ENCODE measurements at places on chromosomes 16 and 17.

DNA sequence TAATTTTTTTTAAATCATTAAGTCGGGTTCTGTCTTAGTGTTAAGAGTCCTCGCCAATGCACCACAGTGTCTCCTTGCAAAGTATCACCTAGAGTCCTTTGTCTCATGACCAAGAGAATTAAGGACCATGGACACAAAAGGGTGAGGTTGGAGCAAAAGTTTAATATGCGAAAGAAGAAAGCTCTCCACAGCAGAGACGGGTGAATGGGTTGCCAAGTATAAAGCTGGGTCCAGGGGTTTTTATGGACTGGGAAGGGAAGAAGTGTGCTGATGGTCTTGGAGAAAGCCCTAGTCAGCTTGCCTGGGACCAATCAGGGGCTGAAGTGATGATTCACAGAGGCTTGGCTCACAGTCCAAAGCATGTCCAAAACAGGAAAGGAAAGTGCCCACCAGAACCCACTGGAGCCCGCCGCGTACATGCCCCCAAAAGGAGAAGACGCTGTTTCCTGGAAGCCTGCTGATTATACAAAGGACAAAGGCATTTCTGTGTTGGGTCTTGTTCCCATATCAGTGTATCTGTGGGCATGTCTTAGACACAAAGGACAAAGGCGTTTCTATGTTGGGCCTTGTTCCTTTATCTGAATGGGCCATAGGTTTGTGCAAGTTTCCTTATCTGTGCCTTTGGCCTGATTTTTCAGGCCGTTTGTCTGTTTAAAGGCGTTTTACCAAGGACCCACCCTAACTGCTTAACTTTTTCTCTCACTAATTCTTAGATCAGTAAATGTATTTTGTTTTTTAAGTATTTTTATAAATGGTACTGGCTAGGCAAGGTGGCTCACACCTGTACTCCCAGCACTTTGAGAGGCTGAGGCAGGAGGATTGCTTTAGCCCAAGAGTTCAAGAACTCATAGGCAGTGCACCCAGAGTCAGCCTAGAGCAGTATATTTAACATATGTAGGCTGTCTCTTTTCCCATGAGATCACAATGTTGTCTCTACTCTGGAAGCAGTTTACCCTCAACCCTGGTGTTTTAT, 28.7 kb upstream of the ATF7IP2 start:
- ATAC-seq: no peak

DNA sequence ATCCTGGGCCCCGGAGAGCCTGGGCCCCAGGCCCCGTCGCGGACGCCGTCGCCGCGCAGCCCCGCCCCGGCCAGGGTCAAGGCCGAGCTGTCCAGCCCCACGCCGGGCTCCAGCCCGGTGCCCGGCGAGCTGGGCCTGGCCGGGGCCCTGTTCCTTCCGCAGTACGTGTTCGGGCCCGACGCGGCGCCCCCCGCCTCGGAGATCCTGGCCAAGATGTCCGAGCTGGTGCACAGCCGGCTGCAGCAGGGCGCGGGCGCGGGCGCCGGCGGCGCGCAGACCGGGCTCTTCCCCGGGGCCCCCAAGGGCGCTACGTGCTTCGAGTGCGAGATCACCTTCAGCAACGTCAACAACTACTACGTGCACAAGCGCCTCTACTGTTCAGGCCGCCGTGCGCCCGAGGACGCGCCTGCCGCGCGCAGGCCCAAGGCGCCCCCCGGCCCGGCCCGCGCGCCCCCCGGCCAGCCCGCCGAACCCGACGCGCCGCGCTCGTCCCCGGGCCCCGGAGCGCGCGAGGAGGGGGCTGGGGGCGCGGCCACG, 36.8 kb upstream of the ZC3H18 start:
- ATAC-seq: no peak

GRCh38 chr17:40301315-40301714, 7.7 kb upstream of the RARA start:
- no peak for ATAC-seq

- ATAC-seq: peak; percentile 70
These were observed 12.7 kb downstream of the MRM3 start for GRCh38 chr17:794876-795275.

- ATAC-seq: no peak
These were observed 17.9 kb upstream of the GPT2 start for GRCh38 chr16:46866286-46866685.

DNA sequence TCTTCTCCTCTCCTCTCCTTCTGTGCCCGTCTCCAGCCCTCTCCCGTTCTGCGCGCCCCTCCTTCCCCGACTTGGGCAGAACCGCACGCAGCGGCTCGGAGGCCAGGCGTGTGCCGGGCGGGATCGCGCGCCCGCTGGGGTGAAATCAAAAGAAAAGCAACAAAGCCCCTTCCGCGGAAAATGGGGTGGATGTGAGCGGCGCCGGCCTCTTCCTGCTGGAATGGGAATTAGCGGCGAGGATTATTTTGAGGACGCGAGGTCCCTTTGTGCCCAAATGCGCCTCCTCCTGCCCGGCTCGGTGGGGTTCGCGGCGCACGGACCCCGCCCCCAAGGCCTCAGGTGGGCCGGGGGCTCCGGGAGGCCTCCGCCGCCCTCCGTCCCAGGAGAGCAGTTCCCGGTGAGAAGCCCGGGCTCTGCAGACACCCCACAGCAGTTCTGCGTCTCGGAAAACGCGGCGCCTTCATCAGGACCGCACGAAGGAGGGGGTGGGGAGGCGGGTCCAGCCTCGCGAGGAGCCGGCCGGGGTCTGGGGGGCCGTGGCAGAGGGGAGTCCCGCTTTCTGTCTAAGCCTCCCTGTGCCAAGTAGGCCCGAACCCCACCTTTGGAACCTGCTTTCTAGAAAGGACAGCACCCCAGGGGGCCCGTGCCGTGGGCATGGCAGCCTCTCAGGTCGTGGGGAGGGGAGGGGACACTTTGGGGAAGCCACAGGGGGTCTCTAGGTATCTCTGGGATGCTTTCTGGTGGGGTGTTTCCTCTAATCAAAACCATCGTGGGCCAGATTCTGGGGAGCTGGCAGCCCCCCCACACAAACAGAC, 91.0 kb upstream of the CBX4 start:
- no peak for ATAC-seq

DNA sequence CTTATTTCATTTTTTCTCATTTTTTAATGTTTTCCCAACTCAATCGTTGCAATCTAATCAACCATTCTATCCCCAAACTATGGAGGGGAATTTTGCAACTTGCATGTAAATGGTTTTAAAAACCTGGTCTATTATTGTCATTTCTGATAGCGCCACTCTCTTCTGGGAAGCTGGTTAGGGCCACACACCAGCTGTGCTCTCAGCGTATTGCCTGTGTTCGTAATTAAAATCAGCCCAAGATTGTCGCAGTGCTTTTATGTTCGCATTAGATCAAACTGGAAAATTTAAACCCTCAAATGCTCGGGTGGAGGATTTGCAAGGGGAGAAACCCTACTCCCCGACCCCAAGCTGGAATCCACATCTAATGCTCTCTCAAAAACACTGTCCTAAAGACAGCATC, 123.5 kb upstream of the CACNG5 start:
- no peak for ATAC-seq

DNA sequence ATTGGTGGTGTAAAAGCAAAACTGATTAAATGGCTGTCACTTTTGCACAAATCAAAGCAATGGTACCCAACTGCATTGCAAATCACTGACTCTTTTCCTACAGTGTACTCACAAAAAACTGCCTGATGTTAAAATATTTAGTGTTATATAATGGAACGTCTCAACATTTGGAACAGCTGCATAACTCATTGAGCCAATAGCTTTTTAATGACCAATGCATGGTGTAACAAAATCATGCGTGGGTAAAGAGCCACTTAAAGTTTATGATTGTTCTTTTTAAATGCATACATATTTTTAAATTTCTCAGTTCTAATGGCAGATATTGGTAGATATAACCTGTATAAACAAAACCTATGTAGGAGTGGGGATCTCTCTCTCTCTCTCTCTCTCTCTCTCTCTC, 204.0 kb upstream of the MPHOSPH6 start:
- ATAC-seq: no peak
